ENCODE measurements at places on chromosomes 13 and 19.

DNA sequence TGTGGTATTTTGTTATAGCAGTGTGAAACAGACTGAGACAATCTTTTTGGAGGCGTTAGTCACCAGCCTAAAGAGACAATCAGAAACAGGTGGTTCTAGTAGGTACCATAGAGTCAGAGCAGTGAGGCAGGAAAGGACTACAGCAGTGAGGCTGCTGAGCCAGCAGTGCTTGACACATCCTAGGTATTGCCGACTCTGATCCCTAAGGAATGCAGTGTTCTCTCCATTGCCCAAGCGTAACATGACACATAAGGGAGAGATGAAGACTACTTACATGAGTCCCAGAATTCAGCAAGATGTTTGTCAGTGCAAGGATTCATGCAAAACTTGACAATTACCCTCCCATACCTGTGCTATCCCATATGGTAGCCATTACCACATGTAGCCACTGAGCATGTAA, 62.4 kb upstream of the XPO4 start:
- DNase-seq = no peak

DNA sequence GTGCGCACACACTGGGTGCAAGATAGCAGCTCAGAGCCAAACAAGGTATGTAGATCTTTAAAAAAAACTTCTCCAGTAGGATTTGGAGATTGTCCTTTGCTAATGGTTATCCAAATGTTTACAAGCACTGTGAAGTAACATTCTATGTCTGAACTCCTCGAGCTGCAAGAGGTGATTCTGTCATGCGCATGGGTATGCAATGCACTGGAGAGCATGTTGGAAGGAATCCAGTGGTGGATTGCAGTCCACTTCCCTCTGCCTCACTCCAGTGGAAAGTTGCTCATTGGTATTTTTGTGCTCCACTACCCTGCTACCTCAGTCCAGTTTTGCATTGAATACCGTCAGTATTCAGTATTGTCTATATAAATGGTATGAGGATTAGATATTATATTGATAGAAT, 132.1 kb downstream of the ATP8A2 start:
- DNase-seq = no peak

DNA sequence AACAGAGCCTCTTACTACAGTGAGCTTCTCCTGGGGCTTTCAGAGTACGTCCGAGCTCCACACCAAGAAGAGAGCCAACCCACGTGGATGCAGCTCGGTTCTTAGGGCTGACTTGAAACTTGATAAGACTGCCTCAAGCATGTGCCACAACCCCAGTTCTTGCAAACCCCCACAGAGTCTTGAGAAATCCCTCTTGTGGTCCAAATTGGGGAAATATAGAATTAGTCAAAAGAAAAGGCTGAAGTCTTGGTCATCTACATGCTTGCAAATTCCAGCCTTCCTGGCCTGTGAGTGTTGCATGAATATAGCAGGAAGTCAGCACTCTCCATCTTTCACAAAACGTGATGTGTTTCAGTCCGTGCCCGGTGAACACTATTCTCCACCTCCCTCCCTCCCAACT, 95.2 kb downstream of the GGACT start:
- DNase-seq = no peak

DNA sequence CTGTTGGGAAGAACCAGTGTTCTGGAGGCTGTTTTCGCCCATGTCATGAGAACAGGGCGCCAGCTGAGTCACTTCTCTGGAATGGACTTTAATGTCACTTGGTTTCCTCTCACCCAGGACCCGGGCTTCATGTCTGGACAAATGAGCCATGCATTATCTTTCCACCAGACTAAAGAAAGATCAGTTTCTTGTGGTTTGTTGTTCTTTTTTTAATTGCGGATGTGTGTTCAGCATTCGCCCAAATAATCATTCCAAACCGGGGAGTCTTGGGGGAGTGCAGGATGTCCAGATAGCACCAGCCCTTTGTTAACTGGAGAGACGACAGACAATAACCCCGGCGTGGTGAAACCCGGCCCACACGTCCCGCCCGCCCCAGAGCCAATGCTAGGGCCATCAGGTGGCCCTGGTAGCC, 102.5 kb downstream of the COL4A2 start:
- DNase-seq = no peak

DNA sequence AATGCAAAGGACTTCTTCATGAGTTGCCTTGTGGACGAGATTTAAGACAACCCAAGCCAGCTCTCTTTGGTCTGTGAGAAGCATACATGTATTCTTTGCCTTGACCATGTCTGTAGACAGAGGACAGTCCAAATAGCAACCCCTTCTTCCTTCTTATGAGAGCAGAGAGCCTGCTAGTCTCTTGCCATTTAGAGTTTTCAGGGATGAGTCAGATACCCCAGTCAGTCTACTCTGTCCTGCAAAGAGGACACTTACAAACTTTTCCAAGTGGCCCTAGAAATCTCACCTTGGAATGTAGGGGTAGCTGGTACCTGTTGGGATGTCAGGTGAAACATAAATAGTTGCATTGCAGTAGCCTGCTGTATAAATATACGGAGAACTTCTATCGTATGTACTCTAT, 36.7 kb downstream of the DNAJC3 start:
- DNase-seq = no peak

DNA sequence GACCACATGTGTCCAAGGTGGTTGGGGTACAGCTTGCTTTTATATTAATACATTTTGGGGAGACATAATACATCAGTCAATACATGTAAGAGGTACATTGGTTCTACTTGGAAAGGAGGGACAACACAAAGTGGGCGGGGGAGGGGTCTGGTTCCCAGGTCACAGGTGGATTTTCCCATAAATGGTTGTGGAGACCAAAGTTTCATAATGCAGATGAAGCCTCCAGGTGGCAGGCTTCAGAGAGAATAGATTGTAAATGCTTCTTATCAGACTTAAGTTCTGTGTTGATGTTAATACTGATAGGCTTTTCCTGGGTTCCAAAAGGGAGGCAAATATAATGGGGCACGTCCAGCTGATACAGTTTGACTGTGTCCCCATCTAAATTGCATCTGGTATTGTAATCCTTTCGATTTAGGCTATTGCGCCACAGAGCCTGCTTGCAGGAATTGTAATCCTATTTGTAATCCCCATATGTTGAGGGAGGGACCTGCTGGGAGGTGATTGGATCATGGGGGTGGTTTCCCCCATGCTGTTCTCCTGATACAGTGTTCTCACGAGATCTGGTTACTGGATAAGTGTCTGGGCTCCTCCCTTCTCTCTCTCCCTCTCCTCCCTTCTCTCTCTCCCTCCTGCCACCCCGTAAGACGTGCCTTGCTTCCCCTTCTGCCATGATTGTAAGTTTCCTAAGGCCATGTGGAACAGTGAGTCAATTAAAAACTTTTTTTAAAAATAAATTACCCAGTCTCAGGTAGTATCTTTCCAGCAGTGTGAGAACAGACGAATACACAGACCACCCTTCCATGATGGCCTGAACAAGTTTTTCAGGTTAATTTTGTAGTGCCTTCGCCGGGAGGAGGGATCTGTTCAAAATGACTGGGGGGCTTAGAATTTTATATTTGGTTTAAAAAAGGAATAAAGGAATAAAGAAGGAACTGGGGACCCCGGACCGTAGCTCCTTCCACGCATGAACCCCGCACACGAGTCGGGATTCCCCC, 44.9 kb downstream of the ZNF823 start:
- no peak for DNase-seq

DNA sequence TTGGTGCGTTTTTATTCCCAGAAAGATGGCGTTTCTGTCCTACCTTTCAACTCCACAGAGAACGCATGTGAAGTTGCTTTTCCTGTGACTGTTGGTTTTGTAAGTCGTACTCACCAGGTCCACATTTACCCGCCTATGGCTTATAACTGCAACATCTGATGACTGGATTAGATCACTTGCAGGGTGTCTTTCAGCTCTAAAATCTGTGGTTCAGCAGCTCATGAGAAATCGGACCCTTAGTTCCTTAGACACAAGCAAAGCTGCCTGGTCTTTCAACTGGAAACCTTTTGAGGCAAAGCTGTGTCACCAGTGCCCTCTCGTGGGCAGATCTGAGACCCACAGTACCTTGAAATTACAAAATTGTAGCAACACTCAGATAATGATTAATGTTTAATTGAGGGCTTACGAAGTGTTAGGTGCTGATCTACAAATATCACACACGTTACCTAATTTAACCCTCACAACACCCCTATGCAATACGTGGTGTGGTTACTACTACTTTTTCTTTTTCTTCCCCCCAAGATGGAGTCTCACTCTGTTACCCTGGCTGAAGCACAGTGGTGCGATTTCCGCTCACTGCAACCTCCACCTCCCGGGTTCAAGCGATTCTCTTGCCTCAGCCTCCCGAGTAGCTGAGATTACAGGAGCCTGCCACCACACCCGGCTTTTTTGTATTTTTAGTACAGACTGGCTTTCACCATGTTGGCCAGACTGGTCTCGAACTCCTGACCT, 65.4 kb downstream of the RUBCNL start:
- peak; percentile 44 for DNase-seq

GRCh38 chr19:58229255-58229639, 533 bp downstream of the ZNF544 start:
- peak; percentile 20 for DNase-seq

DNA sequence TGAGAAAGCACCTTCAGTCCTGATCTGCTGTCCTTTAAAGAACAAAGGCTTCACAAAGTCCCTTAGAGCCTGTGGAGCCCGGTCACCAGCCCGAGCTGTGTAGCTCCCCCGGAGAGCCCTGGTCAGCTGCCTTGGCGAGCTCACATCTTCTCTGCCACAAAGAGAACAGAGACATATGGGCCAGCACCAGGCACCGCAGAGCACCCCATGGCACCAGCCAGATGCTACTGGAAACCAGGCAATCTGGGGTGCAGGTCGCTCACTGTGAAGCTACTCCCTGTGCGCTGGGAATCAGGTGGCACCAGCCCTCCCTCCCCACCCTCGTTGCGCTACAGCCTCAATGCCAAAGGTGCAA, 44.3 kb upstream of the F7 start:
- DNase-seq = no peak

DNA sequence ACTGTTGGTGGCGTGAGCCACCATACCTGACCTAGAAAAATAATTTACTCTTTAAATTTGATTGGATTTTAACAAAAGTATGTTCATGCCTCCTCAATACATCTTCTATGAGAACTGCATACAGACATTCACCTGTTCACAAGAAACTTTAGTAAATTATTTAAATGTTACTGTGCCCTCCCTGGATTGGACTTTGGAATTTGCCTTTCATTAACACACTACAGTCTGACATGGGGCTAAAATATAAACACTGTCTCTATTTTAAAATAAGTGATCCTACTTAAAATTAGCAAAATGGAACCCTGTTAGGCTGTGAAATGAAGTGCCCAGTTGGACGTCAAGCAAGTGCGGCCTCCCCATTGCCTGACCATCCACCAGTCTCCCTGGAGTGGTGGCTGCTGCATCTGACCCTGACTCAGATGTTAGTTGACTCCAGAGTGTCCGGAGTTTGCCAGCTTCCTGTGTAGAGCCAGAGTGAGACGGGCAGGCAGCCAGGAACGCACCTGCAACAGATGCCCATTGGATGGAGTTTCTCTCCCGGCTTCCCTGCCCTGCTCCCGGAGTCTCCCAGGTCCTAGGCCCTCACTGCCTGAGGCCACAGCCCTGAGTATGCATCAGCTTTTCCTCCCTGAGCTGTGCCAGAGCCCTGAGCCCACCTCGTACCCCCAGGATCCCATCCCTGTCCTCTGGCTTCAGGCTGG, 45.9 kb upstream of the ATP11A start:
- DNase-seq = no peak

- DNase-seq = no peak
Observed at GRCh38 chr19:51615991-51616390, 14.2 kb downstream of the SIGLEC5 start.

- no peak for DNase-seq
Observed at GRCh38 chr13:70812481-70812880, 704.2 kb upstream of the KLHL1 start.

DNA sequence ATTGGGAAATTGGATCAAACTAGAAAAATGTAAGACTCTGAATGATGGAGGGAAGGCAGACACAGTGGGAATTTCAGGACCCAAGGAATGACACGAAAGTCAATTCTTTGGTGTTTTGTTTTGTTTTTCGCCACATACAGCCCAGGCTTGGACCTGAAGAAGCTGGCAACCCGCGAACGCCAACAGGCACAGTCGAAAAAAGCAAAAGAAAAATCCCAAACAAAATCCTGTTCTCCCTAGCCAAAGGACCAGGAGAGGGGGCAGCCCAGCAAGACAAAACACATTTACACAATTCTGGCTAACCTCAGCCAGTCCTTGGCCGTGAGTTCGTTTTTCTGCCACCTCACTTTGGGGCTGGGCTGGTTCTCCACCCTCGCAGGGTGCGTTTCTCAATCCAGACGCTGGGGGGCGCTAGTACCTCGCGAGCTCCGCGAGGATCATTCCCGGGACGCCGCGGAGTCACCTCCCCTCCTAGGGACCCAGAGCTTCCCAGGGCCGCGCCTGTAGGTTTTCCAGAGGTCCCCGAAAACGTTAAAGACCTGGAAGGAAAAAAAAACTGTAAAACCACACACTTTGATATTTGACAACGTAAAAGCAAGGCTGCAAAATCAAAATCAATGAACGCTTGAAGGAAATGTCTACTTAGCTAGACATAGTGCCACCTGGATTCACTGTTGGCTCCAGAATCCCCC, 34.9 kb upstream of the TPM4 start:
- DNase-seq = peak; percentile 52

GRCh38 chr13:24861617-24862362, 97.8 kb downstream of the RNF17 start:
- no peak for DNase-seq

DNA sequence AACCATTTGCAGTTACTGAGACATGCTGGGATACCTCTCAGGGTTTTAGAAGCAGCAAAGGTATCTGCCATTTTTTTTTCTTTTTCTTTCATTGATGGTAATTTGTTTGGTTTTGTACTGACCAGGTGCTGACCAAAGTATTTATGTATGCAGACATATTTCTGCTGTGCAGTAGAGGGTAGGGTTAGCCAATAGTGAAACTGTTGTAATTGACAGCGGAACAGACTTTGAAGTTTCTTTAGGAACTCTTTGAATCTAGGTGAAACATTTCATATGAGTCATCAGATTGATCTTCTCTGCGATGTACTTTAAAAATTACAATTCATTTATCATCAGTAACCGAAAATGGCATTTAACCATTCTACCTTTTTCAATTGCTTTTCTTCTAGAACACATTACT, 63.0 kb downstream of the ITGBL1 start:
- no peak for DNase-seq

GRCh38 chr13:91482427-91482826, 84.0 kb downstream of the GPC5 start:
- DNase-seq = no peak
